Bronchial epithelial cell (primary cell): ENCODE measurements at places on chromosomes 11 and 22. TPM values are rescaled to one million over a fixed set of nuclear protein-coding genes. Genes with fewer than 3 reads are reported as not detected.

DNA sequence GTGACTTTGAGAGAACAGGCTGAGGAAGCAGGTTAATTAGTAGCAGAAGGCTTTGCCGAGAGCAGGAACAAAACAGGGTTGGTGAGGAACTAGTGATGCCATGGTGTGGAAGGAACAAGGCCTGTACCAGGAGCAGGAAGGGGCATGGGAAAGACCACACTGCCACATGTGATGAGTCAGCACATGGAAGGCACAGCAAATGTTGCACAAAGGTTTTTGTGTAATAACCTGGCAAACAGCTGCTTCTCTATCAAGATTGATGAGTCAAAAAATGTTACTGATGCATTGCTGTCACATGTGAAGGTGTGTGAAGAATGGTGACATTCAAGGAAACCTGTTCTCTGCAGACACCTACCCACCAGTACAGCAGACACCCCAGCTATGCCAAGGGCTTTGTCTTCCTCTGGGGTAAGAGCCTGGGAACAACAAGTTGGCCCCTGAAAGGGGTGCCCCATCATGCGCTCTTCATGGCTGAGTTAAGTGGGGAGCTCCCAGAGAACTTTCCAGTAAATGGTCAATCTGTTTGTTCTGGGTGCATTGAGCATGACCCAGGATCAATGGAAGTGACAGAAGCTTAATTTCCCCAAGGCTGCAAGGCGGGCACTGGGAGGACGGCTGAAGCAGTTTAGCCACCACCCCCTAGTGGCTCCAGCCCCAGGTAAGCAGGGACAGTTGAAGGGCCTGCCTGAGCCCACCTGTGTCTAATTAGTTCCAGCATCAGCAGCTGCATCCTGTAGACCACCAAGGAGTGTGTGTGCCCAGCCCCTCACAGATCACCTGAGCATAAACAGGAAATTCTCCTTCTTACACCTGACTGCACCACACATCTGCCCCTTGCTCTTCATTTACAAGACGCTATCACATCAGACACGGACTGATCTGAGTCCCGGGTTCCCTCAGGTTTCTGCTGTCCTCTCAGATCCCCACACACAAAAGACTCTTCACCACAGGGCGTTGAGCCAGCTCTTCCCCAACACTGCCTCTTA lies 47.6 kb downstream of the GGTLC2 start:
- DNase-seq, result peak; percentile 33

DNA sequence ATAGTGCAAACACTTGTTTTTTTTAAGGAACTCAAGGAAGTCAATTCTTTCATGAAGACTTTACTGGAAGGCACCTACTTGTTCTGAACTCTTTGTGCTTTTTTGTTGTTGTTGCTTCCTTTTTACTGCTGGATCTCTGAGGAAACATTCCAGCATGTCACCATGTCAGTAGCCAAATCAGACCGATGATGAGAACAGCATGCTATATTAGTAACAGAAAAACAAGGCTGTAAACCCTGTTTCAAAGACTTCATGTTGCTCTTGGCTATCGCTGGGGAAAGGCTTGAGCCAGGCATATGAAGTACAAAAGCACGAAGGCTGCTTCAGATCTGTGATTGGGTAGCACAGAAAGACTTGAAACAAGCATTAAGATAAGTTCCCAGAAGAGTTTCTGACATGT lies 125.6 kb upstream of the SLC5A12 start:
- no peak for DNase-seq

- DNase-seq, result no peak
These were observed 696.3 kb downstream of the DLG2 start for GRCh38 chr11:84930863-84931262.

DNA sequence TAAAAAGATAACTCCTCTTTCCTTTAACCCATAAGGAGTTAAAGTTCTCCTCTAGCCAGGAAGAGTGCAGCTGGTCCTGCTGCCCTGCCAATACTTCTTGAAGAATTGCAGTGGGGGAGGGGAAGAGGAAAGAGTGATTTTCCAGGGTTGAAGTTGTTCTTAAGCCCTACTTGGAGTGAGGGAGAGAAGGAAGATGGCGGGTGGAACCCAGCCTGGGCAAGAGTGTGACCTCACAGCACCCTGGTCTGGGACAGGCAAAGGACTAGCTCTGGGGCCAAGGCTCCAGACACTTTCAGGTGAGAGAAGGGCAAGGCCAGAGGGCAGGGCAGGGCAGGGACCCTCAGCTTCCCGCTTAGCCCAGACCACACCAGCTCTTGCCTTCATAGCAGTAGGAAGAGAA lies 6.6 kb downstream of the TNKS1BP1 start:
- no peak for DNase-seq

- no peak for DNase-seq
These were observed 12.1 kb downstream of the BBOX1 start for GRCh38 chr11:27052668-27053067.

GRCh38 chr11:114167771-114168448 lies 108.4 kb downstream of the ZBTB16 start:
- no peak for DNase-seq

DNA sequence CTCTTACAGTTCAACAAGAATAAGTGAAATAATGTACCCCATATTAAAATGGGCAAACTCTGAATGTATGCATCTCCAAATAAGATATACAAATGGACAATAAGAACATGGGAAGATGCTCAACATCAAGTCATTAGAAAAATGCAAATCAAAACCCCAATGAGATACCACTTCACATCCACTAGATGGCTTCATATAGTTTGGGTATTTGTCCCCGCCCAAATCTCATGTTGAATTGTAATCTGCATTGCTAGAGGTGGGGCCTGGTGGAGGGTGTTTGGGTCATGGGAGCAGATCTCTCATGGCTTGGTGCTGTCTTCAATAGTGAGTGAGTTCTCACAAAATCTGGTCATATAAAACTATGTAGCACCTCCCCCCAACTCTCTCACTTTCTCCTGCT lies 5.7 kb downstream of the MPZL2 start:
- DNase-seq, result peak; percentile 38

DNA sequence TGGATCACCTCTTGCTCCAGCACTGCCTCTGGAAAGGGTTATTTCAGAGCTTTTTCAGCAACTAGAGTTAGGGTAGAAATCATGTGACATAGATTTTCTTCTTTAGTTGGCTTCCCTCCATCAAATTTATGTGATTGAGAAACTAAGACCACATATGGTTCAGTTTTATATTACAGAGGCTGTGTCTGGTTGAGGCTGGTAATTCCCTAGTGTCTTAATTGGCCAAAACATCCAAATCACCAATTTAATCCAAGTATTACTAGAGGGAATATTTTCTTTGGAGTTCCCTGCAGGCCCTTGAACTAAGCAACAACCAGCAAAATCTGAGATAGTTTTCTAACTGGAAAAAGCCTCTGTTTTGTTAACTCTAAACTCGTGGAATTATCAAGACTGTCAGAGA lies 136.3 kb downstream of the ARHGAP42 start:
- no peak for DNase-seq

- no peak for DNase-seq
These were observed 8.6 kb upstream of the KMT2A start for GRCh38 chr11:118427707-118428106.

The OR1S2 gene
- not detected in 2 replicates for total RNA-seq

The ARHGAP32 gene
- 31.9 and 50.8 TPM in 2 replicates for total RNA-seq

The NOL12 gene
- total RNA-seq, result 39.8 and 50.1 TPM in 2 replicates

The SAA2 gene
- 1.9 TPM in 1 of 2 replicates, not detected in the other for total RNA-seq
